ENCODE measurements at places on chromosomes 2 and 18.

DNA sequence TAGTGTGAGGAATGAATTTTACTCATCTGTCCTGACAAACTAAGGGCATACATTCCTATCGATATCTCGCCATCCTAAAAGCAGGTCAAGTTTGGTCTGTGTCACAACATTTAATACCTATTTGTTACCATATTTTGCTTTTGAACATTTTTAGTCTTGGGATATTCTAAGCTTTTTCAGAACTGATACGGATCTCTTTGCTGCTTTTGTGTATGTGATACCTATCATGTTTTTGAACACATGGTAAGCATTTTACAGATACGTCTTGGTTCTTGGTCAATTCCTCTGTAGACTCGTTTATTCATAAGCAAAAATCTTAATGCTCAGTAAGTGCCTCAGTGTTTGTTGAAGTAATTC lies 592 bp downstream of the ZNF397 start:
- no peak for DNase-seq

DNA sequence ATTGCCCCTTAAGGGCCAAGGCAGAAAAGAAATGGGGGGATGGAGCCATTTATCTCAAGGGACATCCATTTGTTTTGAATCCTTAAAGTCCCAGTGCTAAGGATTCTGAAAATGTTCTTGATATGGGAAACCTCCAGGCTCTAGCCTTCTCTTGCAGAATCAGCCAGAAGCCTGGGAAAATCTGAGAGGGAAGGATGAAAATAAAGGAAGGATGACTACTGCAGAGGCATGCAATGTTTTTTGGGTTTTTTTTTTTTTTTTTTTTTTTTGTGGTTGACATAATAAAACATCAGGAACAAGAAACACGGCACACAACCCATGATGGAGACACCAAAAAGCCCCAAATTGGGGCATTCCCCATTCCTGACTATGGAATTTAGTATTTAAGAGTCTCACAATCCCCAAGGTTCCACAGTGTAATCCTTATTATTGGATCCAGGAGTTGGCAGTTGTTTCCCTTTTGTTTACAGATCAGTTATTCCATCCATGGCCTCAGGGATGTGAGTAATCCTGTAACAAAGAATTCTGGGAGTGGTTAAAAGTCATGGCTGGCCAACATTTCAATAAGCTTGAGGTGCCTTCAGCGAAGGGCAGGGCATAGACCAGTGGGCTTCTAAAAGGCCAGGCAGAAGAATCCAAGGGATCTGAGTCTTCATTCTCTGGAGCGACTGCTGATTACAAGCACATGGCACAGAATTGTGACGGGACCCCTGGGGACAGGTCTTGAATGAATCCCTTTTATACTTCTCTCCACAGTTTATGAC lies 337.5 kb downstream of the GULP1 start:
- no peak for DNase-seq

DNA sequence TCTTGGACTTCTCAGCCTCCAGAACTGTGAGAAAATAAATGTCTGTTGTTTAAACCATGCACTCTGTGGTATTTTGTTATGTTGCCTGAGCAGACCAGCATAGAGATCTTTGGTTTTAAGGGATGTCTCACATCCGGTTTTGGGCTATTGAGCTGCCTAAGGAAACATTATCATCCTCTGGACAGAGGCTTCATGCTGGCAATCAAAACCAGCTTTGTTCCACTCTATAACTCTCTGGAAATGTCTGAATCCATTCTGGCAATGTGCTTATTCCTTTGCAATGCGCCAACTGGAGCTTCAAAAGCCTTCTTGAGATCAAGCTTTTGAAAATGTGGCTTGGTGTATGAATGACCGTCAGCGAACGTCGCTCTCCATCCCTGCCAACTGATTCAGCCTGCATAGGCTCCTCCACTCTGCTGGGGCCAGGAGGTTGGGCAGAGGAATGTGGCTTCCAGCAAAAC lies 183.6 kb upstream of the MGAT5 start:
- DNase-seq: no peak

DNA sequence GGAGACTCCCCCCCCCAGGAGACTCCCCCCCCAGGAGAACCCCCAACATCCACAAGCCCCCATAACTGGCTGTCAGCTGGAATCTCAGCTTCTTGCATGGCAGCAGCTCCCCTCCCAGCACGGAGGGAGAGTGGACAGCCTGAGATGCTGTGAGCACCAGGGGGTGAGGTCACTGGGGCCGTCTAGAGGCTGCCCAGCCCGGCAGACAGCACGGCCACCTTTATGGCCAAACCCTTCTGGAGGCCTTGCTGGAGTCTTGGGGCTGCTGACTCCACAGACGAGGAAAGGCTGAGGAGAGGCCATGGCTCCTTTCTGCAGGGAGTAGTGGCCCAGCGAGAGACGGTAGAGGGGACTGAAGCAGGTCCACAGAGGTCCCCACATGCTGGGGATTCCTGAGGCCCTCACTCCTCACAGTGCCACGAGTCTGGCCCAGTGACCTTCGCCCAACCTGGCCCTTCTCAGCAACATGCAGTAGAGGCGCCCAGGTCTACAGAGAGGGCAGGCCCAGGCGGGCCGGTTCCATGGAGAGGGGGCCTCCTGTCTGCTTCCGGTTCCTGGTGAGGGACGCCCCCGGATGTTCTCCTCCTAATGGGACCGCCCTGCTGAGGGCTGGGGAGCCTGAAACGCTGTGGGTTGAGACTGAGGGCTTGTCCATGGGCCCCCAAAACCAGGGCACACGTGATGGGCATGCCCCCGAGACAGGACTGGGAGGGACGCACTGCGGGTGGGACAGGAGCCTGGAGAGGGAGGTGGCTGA lies 122.6 kb upstream of the CTDP1 start:
- DNase-seq: no peak

- DNase-seq: no peak
These were observed at the start of gene SKOR2 for GRCh38 chr18:47251289-47252120. Gene SKOR2, minus strand, starts transcription at chr18:47251660. Its CDS starts 2,477 bp downstream, at chr18:47249183.

DNA sequence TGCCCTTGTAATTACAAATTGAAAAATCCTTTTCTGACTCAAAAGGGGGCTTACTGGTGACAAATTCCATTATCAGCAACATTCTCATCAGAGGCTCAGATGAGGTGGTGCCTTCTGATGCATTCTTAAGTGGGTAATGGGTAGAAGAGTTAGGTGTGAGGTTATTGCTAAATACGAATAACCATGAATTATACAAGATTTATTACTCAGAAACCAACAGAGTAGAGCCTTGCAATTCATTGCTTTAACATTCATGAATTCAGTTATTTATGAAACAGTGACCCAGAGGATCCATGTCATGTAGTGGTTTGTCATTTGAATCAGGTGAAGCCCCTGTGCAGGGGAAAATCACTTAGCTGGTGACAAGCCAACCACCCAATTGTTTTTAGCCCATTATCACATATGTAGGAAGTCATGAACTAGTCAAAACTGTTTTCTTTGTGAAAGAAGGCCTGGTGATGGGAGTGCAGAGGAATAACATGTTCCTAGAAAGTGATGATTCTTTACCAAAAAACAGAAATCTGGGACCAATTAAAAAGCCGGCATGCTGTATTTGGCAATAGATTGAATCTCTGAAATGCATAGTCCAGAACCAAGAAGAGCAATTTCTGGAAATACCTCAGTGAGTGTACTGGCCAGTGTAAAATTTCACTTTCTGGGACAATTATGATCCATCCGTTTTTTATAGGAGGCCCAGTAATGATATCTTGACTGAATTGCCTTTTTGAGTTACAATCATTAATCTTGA lies 70.2 kb downstream of the CRIM1 start:
- no peak for DNase-seq

DNA sequence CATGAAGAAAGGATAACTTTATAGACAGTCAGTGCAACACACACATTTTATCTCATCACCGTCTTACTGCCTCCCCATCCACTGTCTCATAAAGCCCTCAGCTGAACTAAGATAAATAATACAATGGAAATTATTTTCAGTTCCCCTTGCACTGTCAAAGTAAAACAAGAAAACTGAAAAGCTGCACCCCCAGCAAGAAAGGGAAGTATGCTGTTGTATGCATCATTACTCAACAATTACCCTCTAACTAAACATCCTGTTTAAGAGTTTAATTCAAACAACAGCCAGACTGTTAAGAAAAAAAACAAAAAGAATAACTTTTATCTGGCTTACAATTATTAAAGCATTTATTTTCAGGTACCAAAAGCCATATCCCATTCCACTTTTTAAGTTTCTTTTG lies 25.0 kb downstream of the MPPE1 start:
- no peak for DNase-seq

GRCh38 chr18:58570360-58571064 lies 58.4 kb downstream of the ALPK2 start:
- DNase-seq: no peak

GRCh38 chr2:35503738-35504199 lies 851.8 kb upstream of the CRIM1 start:
- DNase-seq: no peak

DNA sequence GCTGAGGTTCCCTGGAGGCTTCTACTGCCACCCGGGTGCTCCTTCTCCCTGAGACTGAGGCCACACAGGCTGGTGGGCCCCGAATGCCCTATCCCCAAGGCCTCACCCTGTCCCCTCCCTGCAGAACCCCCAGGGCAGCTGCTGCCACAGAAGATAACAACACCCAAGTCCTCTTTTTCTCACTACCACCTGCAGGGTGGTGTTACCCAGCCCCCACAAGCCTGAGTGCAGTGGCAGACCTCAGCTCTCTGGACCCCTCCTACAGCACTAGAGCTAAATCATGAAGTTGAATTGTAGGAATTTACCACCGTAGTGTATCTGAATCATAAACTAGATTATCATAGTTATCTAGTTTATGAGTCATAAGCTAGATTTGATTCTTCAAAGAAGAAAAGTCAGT lies 7.3 kb upstream of the CENPA start:
- DNase-seq: no peak

- DNase-seq: no peak
These were observed 30.8 kb upstream of the EML4 start for GRCh38 chr2:42138163-42139015.

DNA sequence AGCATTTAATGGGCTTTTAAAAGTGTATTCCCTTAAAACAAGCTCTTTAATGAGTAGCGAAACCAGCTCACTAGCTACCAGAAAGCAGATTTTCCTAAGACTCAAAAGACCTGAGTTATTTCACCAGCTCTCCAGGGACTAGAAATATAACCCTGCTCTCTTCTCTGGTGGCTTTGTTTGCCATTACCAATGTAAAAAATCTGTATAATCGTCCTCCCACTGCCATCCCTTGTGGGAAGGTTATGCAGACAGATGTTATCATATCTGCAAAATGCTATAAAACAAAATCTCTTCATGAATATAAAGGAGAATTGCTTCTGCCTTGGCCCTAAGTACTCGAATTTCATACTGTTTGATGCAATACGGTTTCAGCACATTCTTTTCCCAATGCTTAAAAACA lies 335.2 kb downstream of the NUP35 start:
- no peak for DNase-seq

DNA sequence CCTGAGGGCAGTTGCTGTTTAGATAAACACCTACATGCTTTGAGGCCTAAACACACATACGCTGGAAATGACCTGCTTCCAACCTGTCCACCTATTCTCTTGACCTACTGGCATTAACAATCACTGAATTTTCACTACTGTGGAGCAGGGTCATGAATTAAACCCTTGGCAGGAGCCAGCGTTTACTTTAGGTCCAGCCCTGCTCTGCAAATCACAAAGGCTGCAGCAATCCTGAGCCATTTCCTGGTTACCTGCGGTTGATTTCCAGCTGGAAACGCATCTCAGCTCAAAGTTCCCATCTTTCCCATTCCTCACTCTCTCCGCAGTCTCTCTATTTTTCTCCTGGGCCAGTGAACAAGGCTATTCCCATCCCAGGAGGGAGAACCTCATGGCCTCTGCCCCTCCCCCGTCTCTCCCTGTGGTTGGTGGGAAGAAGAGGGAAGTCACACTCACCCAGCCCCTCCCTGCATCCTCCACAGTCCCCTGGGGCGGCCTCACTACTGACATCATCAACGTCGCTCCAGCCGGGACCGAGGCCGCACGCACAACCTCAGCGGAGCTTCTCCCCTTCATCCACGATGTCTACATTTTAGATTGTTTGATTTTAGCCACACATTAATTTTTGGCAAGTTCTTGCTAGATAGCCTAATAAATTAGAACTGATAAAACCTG lies 84.5 kb upstream of the SNTG2 start:
- no peak for DNase-seq

DNA sequence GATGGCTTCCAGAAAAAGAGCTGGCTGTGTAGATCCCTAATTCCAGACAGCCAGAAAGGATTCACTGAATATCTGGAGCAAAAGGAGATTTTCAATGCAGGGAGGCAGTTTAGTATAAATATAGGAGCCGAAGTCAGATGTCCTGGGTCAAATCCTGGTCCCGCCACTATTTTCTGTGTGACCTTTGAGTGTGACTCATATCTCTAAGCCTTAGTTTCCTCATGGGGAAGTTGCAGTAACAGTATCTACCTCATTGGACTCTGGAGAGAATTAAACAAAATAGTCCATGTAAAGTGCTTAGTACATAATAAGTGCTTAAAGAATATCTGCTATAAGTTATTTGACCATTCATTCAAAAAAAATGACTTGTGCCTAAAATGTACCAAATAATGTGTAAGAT lies 52.1 kb upstream of the ITGA6 start:
- no peak for DNase-seq

GRCh38 chr2:80073134-80073561 lies 231.4 kb downstream of the LRRTM1 start:
- peak; percentile 17 for DNase-seq

DNA sequence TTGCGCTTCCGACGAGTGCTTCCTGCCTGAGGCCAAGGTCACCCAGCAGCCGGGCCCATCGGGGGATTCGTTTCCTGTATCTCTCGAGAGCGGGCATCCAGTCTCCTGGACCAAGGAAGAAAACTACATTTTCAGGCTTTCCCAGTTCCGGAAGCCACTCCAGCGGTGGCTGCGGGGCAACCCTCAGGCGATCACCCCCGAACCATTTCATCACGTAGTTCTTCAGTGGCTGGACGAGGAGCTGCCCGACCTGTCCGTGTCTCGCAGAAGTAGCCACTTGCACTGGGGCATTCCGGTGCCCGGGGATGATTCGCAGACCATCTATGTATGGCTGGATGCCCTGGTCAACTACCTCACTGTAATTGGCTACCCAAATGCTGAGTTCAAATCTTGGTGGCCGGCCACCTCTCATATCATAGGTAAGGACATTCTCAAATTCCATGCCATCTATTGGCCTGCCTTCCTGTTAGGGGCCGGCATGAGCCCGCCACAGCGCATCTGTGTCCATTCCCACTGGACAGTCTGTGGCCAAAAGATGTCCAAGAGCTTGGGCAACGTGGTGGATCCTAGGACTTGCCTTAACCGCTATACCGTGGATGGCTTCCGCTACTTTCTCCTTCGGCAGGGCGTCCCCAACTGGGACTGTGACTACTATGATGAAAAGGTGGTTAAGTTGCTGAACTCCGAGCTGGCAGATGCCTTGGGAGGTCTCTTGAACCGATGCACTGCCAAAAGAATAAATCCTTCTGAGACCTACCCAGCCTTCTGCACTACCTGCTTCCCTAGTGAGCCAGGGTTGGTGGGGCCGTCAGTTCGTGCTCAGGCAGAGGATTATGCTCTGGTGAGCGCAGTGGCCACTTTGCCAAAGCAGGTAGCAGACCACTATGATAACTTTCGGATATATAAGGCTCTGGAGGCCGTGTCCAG lies 1.0 kb downstream of the MARS2 start:
- DNase-seq: no peak

GRCh38 chr2:186379052-186379451 lies 107.0 kb upstream of the ZC3H15 start:
- DNase-seq: no peak

Measured in NCI-H1092 (cell line).